ENCODE measurements at places on chromosomes 4 and X. TPM values are rescaled to one million over a fixed set of nuclear protein-coding genes. Genes with fewer than 3 reads are reported as not detected.

DNA sequence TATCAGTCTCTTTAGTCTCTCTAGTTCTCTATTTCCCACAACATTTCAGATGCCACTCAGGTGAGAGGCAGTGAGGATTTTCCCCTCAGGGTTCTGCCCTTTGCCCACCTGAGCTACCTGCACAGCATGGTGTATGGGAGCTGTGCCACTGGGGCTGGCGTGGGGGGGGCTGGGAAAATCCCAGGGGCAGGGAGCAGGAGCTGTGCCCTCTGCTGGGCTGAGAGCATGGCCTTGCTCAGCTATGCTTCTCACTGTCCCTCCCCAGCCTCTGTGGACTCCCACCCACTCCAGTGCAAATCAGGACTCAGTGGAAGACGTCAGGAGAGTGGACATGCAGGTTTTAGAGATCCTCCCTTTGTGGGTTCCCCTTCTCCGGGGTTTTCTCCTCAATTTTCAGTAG, 57.2 kb downstream of the TRMT44 start:
- no peak overlapping the region for H3K4me3 ChIP-seq
- no peaks in the 10 kb centered on the region for H3K4me1 ChIP-seq
- H3K27me3 ChIP-seq, result 0 out of 2 replicates have a peak, but pooled peaks cover 3% of the 10 kb centered on the region
- no peak for DNase-seq
- H3K36me3 ChIP-seq, result no peaks in the 10 kb centered on the region
- no peak overlapping the region for H3K27ac ChIP-seq

Gene GRIPAP1
- total RNA-seq, result 39.4 TPM

DNA sequence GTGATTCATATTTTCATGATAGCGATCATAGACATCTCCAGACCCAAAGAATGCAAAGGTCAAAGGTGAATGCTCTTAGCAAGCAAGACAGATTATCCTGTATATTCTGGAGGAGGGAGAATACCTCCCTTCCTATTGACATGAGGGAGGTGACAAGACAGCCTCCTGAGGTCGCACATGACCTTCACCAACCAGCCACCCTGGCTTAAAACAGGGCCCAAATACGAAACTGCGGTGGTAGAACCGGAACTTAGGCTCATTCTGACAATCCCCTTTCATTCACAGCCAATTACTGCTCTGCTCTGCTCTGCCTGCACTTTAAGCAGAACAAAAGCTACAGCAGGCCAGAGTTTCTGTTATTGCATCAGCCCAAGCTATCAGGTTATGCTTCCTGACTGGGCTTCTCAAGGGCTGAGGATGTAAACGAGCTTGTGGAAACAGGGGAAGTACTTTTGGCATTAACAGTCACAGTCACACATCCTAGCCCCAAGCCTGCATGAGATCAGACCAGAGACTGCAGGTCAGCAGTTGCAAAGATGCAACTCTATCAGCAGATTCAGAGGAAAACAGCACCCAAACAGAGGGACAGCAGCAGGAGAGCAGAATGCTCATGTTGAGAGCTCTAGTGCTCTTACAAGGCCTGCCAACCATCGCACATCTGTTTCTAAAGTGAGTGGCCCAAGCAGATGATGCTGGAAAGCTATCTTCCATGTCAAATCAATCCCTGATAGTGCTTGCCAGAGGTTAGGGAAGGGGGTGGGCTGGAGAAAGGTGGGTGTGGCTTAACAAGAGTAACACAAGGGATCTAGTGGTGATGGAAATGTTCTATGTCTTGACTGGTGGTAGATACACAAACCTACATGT, 51.3 kb upstream of the MAP3K15 start:
- no peak overlapping the region for H3K27ac ChIP-seq
- H3K4me3 ChIP-seq, result no peak overlapping the region
- H3K27me3 ChIP-seq, result no peaks in the 10 kb centered on the region

Gene MAGEC3
- not detected for total RNA-seq

DNA sequence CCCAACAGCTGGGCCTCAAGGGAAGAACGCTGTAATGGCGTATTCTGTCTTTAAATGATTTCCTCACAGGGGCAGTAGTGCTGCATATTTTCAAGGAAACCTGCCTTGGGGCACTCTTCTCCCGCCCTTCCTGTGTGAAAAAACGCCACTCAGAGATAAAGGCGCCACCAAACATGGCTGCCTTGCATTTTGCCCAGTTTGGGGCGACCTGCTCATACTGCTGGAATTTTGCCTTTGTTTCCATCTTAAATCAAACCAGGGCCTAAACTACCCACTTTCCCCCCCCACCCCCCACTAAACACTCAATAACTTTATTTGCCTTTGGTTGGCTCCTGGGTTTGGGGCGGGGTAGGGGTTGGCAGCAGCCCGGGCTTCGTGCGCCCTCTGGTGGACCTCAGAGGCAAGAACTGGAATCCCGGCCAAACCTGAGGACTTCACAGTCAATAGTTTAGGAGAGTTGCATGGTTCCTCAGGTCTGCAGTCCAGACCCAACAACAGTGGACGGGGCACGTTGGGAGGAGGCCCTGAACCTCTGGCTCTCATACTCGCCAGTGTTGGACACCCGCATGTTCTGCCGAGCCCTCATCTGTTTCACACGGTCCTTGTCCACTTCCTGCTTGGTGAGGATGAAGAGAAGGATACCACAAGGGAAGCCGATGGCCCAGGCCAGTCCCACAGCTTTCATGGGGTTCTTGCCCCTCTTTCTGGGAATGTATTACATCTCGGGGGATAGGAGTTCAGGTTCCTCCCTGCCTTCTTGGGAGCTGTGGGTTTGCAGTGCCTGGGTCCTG, 220.1 kb upstream of the STK26 start:
- DNase-seq, result no peak
- H3K27ac ChIP-seq, result no peak overlapping the region
- H3K27me3 ChIP-seq, result no peaks in the 10 kb centered on the region
- H3K4me1 ChIP-seq, result no peaks in the 10 kb centered on the region
- H3K4me3 ChIP-seq, result no peak overlapping the region

DNA sequence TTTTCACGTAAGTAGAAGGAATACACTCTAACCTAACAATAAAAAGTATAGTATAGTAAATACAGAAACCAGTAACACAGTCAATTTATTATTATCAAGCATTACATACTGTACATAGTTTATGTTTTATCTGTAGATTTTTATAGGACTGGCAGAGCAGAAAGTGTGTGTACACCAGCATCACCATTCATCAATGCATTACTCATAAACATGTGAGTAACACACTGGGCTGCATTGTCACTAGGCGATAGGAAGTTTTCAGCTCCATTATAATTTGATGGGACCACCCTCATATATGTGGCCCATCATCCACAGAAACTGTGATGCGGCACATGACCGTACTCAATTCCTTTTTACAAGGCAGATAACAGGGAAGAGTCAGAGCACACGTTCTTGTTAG, 137.8 kb upstream of the RBPJ start:
- H3K4me3 ChIP-seq, result no peak overlapping the region
- peaks cover 3% of the 10 kb centered on the region for H3K4me1 ChIP-seq
- H3K27me3 ChIP-seq, result no peaks in the 10 kb centered on the region
- DNase-seq, result no peak

- peaks cover 2% of the 10 kb centered on the region for H3K4me1 ChIP-seq
- no peak for DNase-seq
- H3K4me3 ChIP-seq, result no peak overlapping the region
- H3K27ac ChIP-seq, result no peak overlapping the region
Observed at GRCh38 chrX:130057209-130057608, 53.1 kb downstream of the ELF4 start.

DNA sequence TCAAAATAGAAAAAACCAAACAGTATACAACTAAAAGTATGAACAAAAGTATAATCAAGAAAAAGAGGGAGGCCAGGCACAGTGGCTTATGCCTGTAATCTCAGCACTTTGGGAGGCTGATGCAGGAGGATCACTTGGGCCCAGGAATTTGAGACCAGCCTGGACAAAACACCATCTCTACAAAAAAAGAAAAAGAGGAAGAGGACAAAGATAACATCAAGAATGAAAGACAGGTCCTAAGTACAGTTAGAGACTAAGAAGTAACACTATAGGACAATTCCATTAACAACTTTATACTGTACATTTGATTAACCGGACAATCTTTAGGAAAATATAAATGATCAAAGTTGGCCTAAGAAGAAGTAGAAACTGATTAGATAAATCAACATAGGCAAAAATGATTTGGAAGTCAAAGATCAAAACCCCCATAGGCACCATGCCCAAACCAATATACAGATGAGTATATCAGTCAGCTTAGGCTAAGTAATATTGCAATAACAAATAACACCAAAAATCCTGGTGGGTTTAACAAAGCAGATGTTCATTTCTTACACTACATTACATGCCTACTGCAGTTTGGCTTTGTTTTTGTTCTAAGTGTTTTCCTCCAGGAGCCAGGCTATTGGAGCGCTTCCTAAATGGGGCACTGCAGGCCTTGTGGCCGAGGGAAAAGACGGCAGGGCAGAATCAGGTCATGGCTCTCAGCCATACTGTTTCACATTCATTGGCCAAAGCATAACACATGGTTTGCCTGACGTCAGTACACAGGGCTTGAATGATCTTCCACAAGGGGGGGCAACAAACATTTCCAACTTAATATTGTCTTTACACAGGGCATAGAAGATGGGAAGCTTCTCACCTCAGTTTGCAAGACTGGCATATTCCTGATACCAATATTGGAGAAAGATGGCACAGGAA, 42.2 kb upstream of the HGFAC start:
- DNase-seq, result peak; percentile 18
- no peaks in the 10 kb centered on the region for H3K27me3 ChIP-seq
- no peak overlapping the region for H3K27ac ChIP-seq
- H3K4me3 ChIP-seq, result no peak overlapping the region
- H3K4me1 ChIP-seq, result peaks cover 7% of the 10 kb centered on the region

DNA sequence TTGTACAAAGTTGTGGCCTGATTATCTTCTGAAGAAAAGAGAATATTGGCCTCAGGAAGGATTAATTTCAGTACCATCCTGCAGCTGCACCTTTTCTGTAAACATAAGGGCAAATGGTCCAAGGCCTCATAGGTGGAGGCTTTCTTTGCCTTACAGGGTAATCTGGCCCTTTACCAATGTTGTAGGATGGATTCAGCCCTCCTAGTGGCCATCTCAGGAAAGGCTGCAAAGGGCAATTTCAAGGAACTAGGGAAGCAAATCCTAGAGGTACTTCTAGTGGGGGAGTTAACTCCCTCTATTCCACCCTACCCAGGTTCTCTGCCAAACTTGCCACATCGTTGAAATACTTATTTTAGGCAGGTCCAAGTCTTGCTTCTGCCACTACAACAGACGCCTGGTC, 57.6 kb downstream of the UGT2B11 start:
- no peaks in the 10 kb centered on the region for H3K36me3 ChIP-seq
- H3K27me3 ChIP-seq, result no peaks in the 10 kb centered on the region
- DNase-seq, result peak; percentile 7

DNA sequence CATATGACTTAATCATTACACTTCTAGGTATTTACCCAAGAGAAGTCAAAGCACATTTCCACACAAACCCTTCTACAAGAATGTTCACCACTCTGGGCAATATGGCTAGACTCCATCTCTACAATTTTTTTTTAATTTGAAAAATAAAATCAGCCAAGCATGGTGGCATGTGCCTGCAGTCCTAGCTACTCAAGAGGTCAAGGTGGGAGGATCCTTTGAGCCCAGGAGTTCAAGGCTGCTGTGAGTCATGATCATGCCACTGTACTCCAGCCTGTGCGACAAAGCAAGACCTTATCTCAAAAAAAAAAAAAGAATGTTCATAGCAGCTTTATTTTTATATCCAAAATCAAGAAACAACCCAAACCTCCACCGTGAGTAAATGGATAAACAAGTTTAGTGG, 70.3 kb upstream of the MBNL3 start:
- H3K27ac ChIP-seq, result no peak overlapping the region
- H3K36me3 ChIP-seq, result no peaks in the 10 kb centered on the region
- H3K4me1 ChIP-seq, result no peaks in the 10 kb centered on the region
- H3K27me3 ChIP-seq, result no peaks in the 10 kb centered on the region

Gene NLGN3
- 1.4 TPM for total RNA-seq

DNA sequence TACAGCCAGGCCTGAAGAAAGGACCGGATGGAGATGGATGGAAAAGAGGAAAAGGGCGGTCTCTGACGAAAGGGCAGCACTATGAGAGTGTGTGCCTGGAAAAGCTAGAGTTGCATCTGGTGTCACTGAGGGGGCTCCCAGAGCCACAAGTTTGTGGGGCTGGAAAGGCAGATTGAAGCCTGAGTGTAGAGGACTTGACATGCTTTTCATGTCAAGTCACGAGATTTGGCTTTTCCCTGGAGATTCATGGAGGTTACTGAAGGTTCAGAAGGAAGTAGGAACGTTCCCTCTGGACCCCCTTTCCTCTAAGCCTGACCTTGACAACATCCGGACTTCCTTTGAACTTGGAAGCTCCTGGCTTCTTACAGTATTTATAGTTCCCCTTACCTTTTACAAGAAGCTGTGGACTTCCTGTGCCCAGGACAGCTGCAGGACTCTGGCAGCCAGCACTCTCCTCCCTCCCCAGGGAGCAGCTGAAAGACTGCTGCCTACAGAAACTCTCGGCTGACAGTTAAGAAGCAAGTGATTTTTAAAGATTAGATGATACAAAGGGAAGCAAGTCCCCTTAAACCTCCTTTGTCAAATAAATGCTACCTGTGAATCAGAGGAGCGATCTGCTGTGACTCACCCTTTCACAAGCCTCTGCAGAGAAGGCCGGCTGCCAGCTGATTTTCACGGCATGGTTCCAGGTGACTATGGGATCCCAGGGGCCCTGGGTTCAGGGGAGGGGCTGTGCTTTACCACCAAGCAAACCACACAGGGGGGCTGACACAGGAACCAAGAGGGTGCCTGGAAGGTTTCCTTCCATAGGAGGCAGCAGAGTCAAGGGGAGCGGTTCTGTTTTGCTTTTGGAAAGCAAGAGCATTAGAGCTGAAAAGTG, 72.9 kb upstream of the STIM2 start:
- no peaks in the 10 kb centered on the region for H3K27me3 ChIP-seq
- peaks cover 26% of the 10 kb centered on the region for H3K4me1 ChIP-seq
- H3K36me3 ChIP-seq, result no peaks in the 10 kb centered on the region
- DNase-seq, result peak; percentile 70
- H3K27ac ChIP-seq, result peak overlapping the region; percentile 61
- peak overlapping the region; percentile 16 for H3K4me3 ChIP-seq

GRCh38 chr4:81678801-81679200, 207.1 kb upstream of the RASGEF1B start:
- DNase-seq, result no peak
- H3K36me3 ChIP-seq, result no peaks in the 10 kb centered on the region
- H3K27ac ChIP-seq, result no peak overlapping the region
- H3K27me3 ChIP-seq, result peaks cover 13% of the 10 kb centered on the region
- H3K4me1 ChIP-seq, result no peaks in the 10 kb centered on the region

Gene ARMCX1
- total RNA-seq, result 0.15 TPM

Gene SERTM2
- not detected for total RNA-seq

- no peaks in the 10 kb centered on the region for H3K27me3 ChIP-seq
- H3K36me3 ChIP-seq, result no peaks in the 10 kb centered on the region
- no peak overlapping the region for H3K4me3 ChIP-seq
- no peak for DNase-seq
- no peak overlapping the region for H3K27ac ChIP-seq
Observed at GRCh38 chr4:122831515-122832196, 5.0 kb downstream of the FGF2 start.

Gene PNMA5
- total RNA-seq, result not detected

DNA sequence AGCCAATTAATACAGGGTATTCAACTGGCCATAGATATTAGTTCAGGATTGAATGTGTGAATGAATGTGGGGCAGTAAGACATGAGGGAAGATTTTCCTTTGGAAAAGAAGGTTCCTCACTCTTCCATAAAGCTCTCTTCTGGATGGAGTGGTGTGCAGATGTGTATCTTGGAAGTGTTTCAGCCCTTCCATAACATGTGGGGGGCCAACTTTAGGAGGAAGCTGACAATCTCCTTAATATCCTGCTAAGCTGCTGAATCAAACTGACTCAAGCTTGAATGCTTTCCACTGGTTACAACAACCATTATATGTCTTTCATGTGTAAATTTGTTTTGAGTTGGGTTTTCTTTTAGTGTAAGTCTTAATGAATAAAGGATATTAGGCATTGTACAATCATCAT, 40.3 kb downstream of the FANCB start:
- no peak for DNase-seq
- H3K4me1 ChIP-seq, result no peaks in the 10 kb centered on the region
- H3K27ac ChIP-seq, result no peak overlapping the region
- H3K27me3 ChIP-seq, result no peaks in the 10 kb centered on the region
- H3K36me3 ChIP-seq, result no peaks in the 10 kb centered on the region
- no peak overlapping the region for H3K4me3 ChIP-seq

Data from HCT116 (cell line).